ENCODE measurements at places on chromosomes 6 and 20.

- no peak for DNase-seq
Observed at GRCh38 chr6:72635636-72636035, 13.8 kb downstream of the KCNQ5 start.

DNA sequence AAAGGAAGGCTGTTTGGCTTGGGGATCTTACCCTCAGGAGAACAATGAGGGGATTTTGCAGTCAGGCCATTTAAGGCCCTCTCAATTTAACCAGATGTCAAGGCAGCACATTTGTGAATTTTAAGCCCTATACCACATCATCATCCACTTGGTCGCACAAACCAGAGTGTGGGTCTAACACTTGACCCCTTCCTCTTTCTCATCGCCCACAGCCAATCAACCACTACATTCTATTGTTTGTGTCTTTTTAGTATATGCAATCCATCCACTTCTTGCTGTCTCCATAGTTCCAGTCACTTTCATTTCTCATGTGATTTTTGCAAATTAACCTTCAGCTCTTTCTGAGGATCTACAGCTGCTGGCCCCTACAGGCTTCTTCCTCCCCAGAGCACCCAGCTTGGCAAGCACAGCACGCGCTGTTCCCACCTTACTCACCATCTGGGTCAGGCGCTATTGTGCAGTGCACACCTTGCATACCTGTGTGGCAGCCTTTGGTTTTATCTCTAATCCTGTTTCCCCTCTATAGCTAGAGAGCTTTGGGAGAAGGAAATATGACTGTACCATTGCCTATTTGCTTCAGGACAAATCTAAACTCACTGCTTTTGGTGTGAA lies 32.3 kb upstream of the CD83 start:
- no peak for DNase-seq

- DNase-seq = no peak
Observed at GRCh38 chr20:43653966-43654365, 12.9 kb upstream of the MYBL2 start.

GRCh38 chr6:18795726-18796125 lies 408.6 kb downstream of the RNF144B start:
- DNase-seq = no peak

DNA sequence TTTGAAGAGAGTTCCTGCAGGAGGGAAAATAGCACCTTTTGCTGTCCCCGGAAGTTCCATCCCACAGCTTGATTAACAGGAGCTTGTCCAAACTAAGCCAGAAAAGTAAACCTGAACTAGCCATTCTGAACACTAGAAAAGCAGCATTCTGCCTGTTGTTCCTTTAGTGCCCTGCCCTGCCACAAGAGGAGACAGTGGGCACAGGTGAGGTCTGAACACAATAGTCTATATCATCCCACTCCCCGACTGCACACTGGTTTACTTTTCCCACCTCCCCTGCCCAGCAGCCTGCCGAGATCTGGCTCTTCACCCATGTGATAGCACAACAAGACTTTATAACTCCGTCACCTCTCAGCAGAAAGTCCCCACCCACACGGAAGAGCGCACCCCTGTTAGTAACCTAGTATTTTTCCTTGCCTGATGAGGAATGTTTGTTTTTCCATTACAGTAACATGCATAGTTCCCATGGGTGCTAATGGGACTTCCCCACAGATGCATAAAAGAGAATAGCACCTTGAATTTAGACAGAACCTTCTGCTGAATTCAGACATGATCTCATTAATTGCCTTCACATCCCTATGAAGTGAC lies 59.7 kb downstream of the TFAP2A start:
- no peak for DNase-seq

- no peak for DNase-seq
Observed at GRCh38 chr6:43767553-43768505, 2.2 kb upstream of the VEGFA start.

DNA sequence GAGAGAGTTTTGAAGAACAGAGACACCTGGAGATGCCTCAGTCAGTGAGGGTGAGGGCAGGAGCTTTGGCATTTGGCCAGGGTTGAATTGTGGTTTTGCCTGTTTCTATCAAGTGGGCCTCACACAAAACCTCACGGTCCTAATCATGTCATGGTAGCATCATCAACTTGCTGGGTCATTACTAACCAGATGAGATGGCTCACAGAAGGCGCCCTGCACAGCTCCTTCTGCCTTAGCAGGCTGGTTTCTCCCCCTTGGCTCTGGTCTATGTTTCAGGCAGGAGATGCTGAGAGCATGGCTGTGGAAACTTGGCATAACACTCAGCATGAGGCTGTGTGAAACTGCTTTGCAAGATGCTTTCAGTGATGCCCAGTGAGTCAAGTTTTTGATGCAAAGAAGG lies 99.3 kb downstream of the LRRC1 start:
- no peak for DNase-seq

GRCh38 chr20:44745598-44746366 lies at the start of gene KCNK15:
Gene KCNK15 (plus strand): TSS chr20:44745865. CDS start chr20:44745911, 46 bp downstream.
- DNase-seq = peak; percentile 93

- DNase-seq = no peak
Observed at GRCh38 chr6:128754658-128755256, 128.2 kb upstream of the LAMA2 start.

DNA sequence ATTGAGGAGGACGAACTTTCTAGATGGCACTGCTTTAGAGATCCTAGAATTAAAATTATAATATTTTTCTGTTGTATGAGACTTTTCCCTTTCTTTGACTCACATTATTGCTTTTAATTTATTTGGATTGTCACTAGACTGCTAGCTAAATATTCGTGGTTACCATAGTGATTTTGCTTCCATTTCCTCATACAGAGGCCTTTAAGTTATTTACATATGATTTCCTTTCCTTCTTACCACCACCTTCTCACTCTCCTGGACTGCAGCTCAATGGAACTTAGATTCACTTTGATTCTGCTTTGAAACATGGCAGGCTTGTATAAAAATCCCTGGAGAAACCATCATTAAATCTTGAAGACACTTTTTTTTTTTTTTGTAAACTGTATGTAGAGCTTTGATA lies 222.9 kb downstream of the LAMA2 start:
- DNase-seq = no peak

GRCh38 chr6:127266178-127266891 lies at the start of gene RNF146:
Gene RNF146 (plus strand): TSS chr6:127266864. CDS start chr6:127280339, 13,475 bp downstream.
- DNase-seq = peak; percentile 96

DNA sequence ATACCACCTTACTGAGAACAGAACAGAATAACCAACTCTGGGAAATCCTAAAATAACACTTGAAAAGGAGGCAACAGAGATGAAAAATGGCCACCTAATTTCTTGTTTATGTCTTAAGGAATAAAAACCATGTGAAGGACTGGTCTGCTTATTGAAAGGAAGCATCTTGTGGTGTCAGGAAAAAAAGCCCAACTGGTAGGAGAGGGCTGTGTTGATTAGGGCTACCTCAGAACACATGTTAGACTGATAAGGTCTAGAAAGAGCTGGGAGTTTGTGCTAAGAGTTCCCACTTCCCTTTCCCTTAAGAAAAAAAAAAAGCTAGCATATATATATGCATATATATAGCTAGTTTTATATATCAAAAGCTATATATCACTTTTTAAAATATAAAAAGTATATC lies 425.3 kb upstream of the BTBD3 start:
- no peak for DNase-seq

GRCh38 chr6:11219400-11219834 lies 13.1 kb downstream of the NEDD9 start:
- no peak for DNase-seq

DNA sequence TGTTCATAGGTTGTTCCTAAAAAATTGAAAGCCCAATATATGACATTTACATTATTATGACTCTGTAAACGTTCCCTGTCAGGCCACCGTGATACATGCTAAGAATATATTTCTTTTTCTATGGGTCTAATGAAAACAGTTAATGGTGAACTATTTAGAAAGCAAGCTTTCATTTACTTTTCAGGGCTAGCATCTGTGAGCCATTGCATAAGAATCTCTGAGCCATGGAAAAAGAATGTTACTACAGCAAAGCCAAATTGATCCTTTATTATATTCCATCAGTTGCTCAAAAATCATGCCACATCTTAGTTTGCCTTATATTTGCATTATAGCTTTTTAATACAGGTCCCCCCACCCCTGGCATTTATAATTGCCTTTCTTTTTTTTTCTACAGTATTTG lies 275.5 kb downstream of the ZFAND3 start:
- DNase-seq = no peak

DNA sequence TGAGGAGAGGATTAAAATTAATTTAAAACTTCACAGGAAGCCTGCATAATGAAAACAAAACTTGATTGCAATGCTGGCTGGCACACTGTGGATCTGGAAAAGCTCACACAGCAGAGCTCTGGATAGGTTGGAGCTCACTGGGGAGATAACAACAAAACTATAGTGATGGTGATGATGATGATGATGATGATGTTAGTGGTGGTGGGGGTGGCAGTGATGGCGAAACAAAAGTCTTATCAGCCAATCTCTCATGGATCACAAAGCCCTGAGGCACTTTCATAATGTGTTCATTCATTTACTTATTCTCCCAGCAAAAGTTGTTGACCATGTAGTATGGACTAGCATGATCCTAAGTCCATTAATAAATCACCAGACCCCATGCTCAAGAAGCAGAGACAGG lies 152.0 kb downstream of the MBOAT1 start:
- DNase-seq = no peak

DNA sequence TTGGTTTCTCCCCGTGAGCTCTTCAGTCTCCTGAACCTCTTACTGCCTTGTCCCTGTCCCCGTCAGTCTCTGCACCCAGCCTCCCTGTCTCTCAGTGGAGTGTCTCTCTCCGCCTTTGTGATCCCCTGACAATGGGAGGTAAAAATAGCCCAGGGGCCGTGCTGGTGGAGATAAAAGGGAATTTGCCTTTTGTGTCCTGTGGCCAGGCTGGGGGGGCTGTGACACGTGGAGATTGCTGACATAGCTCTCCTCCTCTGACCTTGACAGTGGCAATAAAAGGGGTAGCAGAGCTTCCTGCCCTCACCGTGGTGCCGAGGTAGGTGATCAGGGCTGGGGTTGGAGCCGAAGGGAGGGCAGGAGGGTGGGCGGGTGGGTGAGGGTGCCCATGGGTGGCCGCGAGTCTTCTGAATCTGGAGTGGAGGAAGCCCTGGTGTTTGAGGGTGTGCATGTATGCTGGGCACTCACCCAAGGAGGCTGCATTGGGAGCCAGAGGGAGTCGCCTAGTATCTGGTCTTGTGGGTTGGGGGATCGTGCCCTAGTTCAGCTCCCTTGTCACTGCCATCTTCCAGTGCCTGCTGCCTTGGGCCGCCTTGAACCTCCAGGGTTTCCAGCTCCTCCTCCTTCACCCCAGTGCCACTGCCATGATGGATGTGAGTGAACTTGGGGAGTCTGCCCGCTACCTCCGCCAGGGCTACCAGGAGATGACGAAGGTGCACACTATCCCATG lies 21.9 kb downstream of the MYH7B start:
- no peak for DNase-seq

DNA sequence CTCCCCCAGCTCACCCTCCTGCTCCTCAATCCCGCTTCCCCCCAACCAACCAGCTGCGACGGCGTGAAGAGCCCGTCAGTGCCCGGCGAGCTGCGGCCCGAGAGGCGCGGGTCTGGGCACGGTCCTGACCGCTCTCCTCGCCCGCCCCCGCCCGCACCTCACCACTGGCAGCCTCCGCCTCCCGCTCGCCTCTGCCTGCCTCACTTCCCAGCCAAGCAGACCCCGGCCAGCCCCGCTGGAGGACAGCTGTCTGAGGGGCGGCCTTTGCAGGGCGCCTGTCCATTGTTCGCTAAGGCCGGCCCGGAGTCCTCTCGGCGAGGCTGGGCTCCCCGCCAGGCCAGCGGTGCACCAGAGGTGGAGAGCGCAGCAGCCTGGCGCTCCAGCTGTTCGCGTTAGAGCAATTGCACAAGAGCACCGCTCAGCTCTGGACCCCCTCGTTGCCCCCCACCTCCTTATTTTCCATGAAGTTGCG lies 1.3 kb downstream of the SOBP start:
- peak; percentile 89 for DNase-seq

DNA sequence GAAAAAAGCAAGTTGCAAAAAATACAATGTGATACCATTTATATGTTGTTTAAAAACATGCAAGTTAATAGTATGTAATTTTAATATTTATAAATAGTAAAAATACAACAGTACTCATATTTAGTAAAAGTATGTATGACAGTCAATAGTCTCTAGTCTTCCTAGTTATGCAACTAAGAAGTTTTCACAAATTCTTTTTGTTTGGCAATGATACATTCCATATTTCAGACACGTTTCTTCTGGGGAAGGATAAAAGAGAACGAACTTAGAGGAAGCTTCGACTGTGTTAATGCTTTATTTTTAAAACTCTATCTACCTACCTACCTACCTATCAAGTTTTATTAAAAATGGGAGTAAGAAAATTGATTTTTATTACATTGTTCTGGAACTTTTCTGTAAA lies 77.7 kb downstream of the UBE3D start:
- no peak for DNase-seq

- no peak for DNase-seq
Observed at GRCh38 chr6:45447005-45447404, 69.3 kb upstream of the SUPT3H start.

DNA sequence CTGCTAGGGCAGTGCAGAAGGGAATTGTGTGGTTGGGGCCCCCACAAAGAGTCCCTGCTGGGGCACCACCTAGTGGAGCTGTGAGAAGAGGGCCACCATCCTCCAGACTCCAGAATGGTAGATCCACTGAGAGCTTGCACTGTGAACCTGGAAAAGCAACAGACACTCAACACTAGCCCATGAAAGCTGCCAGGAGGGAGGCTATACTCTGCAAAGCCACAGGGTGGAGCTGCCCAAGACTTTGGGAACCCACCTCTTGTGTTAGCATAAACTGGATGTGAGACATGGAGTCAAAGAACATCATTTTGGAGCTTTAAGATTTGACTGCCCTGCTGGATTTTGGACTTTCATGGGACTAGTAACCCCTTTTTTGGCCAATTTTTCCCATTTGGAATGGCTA lies 328.4 kb upstream of the KHDRBS2 start:
- no peak for DNase-seq

GRCh38 chr20:20360464-20360863 lies 7.4 kb upstream of the INSM1 start:
- no peak for DNase-seq

DNA sequence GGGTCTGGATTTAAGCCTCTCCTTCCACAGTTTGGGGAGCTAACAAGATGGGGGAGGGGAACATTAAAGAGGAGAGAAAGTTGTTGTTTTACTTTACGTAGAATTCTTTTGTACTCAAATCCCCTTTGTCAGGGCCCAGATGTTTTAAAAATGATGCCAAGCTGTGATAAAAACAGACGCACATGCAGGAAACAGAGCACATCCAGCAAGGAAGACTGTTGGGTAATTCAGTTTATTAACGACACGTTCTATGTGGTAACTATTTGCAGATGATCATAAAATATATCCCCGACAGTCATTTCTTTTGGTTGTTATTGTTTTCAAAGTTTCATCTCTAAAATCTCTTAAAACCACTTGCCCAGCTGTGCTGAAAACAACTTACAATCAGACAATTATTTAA lies 307.0 kb upstream of the PRDM1 start:
- no peak for DNase-seq
